Vagina (tissue), 2 donors: ENCODE measurements at places on chromosomes 11 and 22.

DNA sequence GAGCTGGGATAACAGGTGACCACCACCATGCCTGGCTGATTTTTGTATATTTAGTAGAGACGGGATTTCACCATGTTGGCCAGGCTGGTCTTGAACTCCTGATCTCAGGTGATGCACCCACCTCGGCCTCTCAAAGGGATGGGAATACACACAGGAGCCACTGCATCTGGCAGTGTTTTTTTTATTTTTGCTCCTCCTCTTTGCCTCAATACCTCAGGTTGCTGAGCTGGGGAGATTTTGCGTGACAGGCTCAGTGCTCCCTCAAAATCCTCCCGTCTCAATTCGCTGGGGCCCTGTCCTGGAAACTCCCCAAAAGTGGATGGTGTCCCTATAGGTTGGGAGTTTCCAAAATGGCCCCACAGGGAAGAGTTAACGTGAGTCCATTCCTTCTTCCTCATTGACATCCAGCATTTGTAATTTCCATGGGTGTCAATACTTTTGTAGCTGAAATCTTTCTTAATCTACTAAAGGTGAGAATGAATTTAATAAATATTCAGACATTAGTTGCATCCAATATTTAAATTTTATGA lies 71.8 kb downstream of the GGTLC2 start:
- no peak for DNase-seq

- DNase-seq = no peak
These were observed 8.6 kb downstream of the TAB1 start for GRCh38 chr22:39408173-39408572.

GRCh38 chr11:100833276-100833675 lies 146.2 kb downstream of the ARHGAP42 start:
- no peak for DNase-seq

DNA sequence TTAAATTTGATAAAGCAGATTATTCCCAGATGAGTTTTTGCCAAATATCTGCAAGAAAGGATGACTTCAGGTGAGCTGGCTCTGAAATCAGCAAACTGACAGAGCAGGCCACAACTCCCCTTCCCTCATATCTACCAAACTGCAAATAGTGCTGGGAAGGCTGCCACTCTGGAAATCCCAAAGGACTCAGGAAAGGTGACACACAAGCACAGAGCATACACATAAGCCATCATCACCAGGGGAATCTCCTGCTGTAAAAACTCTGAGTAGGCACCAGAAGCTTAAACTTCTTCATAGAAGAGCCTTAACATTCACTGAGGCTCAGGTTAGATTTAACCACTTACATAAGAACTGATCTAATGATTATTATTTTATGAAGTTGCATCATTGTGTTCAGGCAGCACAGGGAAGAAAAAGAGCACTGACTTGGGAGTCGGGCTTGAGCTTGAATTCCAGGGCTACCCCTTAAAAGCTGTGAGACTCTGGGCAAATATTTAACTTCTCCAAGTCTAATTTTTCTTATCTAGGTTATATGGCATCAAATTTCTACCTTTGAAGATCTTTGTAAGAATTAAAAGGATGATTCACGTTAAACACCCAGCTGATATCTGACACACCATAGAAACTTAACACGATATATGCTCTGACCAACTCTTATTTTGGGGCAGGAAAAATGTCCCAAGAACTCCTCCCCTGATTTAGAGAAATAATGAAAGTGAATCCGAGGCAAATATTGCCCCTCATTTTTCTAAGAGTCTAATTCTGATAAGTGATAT lies 15.0 kb downstream of the SYTL2 start:
- no peak for DNase-seq

GRCh38 chr11:116454020-116454645 lies 318.7 kb downstream of the BUD13 start:
- DNase-seq = no peak

GRCh38 chr11:32213223-32213622 lies 122.3 kb downstream of the RCN1 start:
- DNase-seq = no peak

DNA sequence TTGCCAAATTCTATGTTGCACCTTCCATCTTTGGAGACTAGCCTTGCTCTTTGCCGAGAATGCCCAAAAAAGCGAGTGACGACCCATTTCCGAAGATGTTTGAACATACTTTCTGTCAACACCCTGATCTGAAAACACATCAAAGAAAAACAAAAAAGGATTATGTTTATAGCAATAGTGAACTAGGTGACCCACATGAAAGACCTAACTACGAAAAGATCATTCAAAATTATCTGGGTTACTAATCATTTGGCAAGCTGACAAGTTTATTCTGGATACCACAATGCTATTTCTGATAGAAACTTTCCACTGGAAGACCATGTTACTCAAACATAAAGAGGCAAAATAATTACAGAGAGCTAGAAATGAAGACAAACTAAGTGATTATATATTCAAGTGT lies 27.0 kb downstream of the KCNJ1 start:
- DNase-seq = no peak

DNA sequence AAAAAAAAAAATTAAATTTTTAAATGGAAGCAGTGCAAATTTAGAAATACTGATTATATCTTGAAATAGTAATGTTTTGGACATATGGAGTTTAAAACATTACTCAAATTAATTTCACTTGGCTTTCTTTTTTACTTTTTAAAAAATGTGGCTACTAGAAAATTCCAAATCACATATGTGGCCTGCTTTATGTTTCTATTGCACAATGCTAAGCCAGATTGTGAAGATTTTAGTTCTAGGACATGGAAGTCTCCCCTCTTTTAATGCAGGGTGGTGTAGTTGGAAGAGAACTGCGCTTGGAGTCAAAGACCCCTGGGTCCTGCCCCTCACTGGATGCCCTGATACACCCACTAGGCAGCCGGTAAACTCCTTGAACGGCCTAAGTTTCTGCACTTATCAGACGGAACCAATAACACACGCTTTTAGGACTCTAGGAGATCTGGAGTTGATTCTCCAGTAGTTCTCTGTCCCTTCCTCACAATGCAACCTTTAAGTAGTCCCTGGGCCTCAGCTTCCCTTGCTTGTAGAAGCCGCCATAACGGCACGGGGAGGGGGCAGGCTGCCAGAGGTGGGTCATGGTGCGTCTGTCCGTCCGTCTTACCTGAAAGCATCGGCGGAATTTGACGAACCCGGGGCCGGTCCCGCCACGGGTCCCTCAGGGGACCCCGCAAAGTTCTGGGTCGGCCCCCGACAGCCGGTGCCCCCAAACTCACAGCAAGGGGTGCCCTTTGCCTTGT lies 505 bp downstream of the FAM227A start:
- no peak for DNase-seq

DNA sequence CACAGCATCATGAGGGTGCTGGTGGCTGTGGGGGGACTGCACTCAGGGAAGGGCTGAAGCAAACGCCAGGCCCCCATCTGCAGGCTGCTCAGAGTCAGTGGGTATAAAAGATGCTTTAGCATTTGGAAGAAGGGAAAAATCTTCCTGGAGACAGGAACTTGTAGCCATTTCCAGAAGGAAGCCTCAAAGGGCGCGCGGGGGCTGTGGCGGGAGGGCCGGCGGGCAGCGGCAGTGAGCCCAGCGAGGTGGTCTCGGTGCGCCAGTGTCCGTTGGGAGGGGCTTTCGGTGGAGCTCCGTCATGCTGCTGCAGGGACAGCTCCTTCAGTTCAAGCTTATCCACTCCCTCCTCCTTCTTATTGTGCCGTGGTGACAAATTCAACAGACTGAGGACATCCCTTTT lies 63.0 kb upstream of the PITPNB start:
- DNase-seq = no peak

DNA sequence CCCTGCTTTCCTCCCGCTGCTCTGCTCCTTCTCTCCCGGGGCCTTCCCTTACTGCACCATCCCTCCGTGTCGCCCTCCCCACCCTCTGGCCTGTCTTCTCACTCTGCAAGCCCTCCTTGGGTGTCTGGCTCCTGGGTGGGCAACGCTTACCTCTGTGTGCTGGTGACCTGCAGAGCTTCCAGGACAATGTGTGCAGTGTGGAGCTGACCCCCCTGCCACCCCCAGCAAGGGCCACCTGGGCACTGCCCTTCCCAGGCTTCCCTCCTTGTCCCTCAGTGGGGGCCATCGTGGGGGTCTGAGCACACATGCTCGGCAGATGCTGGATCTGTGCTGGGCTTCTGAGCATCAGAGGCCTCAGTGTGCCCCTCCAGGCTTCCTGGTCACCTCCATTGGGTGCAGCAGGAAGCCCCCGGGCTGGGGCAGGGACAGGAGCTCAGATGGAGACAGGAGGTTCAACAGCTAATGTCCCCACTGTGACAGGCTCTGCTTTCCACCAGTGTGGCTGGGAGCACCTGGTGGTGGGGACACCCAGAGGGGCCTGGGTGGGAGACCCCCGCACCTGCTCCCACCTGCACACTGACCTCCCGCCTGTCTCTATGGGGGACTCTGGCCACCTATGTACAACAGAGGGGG lies 7.8 kb upstream of the BRSK2 start:
- no peak for DNase-seq

DNA sequence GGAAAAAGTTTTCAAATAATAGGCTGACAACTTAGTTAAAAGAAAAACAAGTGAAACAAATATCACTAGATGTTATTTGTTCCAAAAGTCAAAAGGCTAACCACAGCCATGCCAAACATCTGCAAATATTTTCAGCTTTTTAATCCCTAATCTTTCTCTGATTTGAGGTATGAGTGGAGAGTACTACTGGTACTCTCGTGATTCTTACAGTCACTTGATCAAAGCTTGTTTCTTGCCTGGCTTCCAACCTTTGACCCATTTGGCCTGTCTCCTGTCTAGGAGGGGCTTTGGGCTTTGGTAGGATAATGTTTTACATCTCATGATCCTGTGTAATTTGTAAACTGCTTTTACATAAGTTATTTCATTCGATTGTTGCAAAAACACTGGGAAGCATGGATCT lies 301.8 kb upstream of the SORL1-AS1 start:
- no peak for DNase-seq

DNA sequence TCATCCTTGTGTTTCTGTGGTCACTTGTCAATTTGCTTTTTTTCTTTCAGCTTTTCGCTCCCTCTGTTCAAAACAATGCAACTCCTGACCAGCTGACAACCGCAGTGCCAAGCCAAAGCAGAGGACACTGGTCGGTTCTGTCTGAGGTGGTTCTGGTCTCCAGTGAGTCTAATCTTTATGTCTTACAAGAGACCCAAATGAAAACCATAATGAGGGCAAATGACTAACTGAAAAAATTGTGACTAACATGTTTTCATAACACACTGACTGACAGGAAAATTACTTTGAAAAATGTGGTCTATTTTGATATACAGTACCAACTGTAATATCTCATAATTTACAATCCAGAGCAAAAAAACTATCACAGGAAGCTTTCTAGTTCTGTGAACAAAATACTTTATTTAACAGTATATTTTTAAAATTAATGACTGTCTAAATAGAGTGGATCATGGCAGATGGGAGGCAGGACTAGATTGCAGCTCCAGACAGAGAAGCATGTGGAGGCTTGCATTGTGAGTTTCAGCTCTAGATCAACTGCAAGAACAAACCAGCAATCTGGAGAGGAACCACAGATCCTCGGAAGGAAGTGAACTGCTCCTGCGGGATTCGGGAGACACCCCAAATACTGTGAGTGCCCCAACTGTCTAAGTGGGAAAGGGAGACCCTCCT lies 311.8 kb downstream of the SBF2 start:
- no peak for DNase-seq

GRCh38 chr11:2357246-2357645 lies 19.9 kb upstream of the CD81 start:
- no peak for DNase-seq

- DNase-seq = peak; percentile 74
These were observed 40.8 kb upstream of the ACCSL start for GRCh38 chr11:44006917-44007361.

GRCh38 chr11:36586543-36586942 lies 7.8 kb upstream of the IFTAP start:
- no peak for DNase-seq

GRCh38 chr11:69572861-69573260 lies 68.1 kb upstream of the CCND1 start:
- peak; percentile 55 for DNase-seq

DNA sequence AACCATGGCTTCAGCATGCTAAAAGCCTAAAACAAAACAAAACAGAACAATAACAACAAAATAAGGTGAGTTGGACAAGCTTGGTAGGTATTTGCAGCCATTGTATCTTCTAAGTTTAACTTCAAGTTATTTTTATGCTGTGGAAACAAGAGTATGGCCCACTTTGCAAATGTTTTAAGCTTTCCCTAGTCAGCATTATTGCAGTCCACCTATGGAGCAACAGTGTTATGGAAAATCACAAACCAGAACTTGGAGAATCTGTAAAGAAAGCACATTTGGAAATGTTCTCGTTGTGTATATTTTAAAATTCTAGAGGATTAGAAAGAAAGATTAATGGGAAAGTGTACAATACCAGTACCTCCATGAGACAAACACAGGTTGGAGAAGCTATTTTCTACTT lies 7.4 kb upstream of the SLC5A12 start:
- DNase-seq = no peak

- DNase-seq = no peak
These were observed 16.0 kb upstream of the EFCAB6 start for GRCh38 chr22:43827926-43828724.

GRCh38 chr22:38490915-38491314 lies 15.2 kb downstream of the DDX17 start:
- DNase-seq = no peak

DNA sequence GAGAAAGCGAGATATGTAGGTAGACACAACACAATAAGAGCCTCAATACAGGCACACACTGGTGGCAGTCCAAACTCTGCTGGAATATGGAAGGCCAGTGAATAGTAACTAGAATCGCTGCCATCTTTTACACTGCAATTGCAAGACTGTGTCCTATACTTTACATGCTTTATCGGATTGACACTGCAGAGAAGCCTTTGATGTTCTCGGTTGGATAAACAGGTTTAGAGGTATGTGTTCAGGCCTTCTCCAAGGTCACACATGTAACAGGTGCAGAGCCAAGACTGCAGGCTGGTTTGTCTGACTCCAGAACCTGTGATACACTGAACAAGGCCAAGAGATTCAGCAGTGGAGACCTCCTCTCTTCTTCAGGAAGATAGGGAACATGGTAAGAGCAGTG lies 5.1 kb downstream of the SAA1 start:
- no peak for DNase-seq

DNA sequence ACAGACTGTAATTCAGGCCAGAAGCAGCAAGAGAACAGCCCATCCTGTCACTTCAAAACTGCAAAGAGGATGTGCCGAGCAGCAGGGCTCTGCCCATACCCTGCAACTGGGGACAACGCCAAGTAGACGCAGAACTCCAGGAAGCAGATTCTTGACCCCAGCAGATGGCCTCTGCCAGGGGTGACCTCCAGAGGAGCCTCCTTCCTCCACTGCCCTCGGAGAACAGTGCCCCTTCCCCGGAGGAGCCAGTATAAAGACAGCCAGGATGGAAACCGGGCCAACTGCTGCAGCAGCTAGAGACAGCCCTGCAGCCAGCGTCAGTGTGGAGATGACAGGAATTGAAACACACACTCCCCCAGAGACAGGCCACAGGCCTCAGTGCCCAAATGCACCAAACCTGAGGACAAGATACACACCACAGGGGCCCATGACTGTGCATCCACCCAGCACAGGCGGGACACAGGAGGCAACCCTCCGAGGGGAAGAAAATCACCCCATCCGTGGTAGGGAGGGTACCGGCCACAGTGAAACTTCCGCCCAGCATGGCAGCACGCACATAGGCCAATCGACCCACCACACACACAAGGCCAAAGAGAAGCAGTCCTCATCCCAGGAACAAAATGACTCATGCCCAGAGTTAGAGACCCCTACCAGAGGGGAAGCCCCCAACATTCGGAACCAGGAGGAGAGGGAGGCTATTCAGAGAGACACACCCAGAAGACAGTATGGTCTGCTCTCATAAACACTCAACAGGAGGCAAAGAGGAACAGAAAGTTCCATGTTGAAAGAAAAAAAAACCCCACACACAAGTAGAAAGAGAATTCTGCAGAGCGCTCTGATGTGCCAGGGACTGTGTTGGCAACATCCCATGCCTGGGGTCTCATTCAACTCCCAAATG lies 5.6 kb downstream of the AHNAK start:
- DNase-seq = no peak
